Breast epithelium (tissue), 4 donors: ENCODE measurements at places on chromosomes 5 and 9. TPM values are rescaled to one million over a fixed set of nuclear protein-coding genes. Genes with fewer than 3 reads are reported as not detected.

DNA sequence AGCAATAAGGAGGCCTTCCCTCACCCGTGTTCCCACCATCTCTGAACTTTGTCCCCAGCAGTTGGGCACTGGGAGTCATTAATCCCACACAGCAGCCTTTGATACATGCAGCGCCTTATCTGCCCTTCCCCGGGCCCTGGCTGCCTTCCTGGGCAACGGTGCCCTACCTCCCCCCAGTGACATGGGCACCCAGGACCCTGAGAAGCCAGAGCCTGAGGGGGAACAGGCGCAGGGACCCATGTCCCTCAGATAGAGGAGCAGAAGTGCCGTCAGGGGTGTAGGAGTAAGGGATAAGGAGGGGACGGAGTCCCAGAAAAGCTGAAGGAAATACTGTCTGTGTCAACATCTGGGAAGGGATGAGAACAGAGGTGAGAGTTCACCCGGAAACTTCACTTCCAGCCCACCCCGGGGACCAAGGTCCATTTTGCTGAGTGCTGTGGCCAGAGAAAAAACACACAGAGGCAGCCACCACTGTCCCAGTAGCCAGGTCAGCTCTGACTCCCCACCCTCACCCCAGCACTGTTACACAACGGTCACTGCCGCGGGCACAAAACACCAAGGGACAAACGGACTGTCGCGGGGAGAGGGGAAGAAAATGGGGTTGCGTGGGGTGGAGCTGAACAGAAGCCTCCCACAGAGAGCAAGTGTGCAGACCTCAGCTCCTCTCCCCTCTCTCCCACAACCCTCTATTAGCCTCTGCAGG is 3.8 kb downstream of the PCDH1 start:
- DNase-seq = peak; percentile 85

- DNase-seq = no peak
Measured at GRCh38 chr9:85600675-85601263, 141.0 kb downstream of the AGTPBP1 start.

DNA sequence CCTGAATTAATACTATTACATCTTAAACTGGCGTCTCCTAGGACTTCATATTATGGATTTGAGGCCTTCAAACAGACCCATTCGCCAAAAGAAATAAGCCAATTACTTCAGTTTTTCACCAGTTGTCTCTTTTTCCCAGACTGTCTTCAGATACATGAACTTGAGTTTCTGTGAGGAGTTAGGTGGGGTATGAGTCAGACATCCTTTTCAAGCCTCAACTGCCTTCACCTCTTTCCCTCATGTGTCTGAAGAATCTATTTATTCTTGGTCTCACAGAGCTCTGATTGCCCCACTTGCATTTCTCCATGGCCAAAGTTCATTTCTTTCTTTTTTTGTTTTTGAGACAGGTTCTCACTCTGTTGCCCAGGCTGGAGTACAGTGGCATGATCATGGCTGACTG is 12.5 kb downstream of the WNT8A start:
- no peak for DNase-seq

DNA sequence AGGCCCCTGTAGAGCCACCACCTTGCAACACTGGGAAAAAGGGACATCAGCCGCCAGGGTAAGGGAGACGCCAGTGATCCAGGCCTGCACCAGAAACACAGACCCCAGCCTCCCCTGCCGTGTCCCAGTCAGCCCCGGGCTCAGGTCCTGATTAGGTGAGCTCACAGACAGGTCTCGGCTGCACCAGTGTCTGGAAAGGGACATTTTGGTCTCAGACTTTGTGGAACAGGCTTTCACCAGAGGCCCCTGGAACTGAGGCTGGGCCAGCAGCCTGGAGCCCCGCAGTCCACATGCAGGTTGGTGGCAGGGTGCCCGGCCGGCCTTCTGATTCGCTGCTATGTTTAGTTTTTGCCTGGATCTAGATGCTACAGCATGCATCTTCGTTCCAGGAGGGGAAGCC is 369.0 kb upstream of the IRX4 start:
- DNase-seq = no peak

GRCh38 chr5:126769703-126770102 is 7.2 kb upstream of the LMNB1 start:
- DNase-seq = no peak

GRCh38 chr5:73122875-73123810 is 2.8 kb downstream of the TMEM171 start:
- no peak for DNase-seq

DNA sequence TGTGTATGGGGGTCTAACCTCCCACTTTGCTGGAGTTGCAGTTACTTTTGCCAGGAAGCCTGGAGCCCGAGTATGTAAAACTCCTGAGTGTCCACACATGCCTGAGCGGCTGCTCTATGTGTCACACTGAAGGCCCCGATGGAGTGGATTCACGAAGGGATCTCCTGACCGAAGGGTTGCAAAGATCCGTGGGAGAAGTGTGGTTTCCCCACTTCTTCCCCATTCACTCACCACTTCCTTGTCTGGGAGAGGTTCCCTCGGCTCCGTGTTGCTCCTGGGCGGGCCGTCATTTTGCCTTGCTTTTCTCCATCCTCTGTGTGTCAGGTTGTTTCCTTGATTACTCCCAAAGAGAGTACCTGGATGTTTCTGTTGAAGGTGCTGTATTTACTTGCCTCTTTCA is 16.2 kb upstream of the IL3 start:
- no peak for DNase-seq

DNA sequence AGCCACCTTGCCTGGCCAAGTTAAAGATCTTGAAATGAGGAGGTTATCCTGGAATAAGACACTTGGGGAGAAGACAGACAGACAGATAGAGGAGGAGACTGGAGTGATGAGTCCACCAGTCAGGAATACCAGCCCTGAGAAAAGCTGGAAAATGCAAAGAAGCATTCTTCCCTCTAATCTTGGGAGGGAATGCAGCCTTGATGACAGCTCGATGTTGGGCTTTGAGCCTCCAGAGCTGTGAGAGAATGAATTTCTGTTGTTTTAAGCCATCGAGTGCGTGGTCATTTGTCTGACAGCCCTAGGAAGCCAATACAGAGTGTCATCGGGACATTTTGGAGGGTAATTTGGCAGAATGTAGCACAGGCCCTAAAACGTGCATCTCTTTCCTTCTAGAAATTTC is 199.1 kb upstream of the IER5L start:
- no peak for DNase-seq

DNA sequence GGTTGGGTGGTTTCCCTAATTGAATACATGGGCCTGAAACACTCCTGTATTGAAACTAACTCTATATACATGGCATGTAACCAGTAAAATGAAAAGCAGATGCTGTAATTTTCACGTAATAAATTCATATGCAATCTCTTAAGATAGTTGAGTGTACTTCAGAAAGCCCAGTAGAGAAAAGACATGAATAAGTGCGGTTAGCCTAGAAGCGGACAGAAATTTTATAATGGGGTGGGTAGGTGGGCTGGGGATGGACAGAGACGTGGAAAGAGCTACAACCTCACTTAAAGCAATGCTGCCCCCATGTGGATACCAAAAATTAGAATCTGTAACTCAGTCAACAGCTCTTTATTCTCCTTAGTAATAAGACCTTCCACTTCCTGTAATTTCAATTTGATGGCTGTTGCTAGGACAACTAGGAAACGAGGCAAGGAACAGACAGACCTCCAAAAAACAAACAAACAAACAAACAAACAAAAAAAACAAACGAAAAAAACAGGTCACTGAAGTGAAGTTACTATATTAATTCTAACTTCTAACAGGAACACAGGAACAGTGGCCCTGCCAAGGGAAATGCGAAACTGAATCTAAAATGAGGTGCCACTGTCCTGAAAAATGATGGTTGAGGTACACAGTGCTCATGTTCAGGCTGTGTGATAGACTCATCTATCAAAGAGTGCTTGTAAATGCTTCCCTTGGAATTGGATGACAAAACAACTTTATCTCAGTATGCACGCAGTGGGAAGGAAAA is 103.4 kb upstream of the GNA14 start:
- no peak for DNase-seq

DNA sequence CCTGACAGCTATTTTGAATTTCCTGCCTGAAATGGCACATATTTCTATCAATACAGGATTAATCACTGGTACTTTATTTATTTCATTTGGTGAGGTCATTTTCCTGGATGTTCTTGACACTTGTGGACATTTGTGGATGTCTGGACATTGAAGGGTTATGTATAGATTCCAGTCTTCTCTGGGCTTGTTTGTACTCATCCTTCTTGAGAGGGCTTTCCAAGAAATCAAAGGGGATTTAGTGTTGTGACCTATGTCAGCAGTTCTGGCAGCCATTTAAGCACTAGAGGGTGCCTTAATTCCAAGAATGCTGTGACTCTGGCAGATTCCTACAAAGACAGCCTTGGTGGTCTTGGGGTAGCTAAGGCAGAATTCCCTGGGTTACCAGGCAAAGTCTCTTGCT is 259.7 kb downstream of the CSNK1G3 start:
- no peak for DNase-seq

DNA sequence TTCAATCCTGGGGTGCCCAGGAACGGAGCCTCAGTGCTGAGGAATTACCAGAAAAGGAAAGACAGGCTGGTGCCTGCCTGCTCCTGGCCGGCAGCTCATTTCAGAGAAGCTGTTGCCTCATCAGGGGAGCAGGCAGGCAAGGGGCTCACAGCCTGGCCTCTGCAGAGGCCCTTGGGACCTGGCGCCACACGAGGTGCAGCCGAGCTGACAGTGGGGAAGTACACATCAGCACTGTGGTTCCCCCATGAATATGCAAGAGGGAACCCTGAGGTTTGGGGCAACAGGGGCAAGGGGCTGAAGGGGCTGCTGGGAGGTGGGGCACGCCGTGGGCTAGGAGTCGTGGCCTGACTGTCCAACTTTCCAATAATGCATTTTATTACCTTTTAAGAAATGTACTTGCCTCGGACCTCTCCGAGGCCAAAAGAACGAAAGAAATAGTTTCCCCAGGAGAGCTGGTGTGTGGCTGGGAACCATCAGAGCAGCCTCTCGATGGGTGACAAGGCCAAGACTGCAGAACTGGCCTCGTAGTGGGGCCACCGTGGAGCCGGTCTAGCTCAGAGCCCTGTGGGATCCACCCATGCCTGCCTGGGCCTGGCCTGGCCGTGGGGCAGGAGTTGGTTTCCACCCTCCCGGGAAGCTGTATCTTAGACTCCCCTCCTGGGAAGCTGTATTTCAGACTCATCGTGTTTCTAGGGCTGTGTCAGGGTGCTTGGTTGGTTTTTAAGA is 198.6 kb downstream of the PAX5 start:
- DNase-seq = no peak

- no peak for DNase-seq
Measured at GRCh38 chr9:130885484-130886375, 10.9 kb downstream of the QRFP start.

- DNase-seq = no peak
Measured at GRCh38 chr9:9214066-9214465, 1398.7 kb downstream of the PTPRD start.

- DNase-seq = no peak
Measured at GRCh38 chr9:76215066-76215465, 179.2 kb downstream of the RFK start.

DNA sequence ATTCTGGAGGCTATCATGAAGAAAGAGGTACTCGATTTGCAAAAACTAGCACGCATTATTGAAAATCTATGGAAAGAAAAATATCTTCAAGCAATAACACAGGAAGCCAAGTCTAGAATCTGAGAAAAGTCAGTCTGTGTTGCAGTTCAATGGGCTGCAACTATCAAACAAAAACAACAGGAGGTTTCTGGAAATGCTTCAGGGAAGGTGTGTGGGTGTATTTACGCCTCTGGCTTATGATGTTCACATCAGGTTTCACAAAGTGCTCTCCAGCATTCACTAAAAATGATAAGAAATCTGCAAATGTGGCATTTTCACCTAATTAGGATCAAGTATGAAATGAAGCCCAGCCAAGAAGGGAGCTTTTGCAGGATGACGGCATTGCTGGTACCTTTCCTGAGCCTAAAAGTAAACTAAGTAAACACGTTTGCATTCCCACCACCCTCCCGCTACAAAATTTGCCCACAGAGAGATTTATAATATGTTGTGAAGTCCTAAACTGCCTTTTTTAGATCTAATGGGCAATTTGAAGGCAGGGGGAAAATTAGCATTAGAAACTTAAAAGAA is 146.4 kb downstream of the GABRB2 start:
- no peak for DNase-seq

GRCh38 chr5:67102708-67103107 is 93.9 kb downstream of the CD180 start:
- DNase-seq = no peak

- no peak for DNase-seq
Measured at GRCh38 chr5:96896806-96897205, 20.5 kb downstream of the ERAP2 start.

DNA sequence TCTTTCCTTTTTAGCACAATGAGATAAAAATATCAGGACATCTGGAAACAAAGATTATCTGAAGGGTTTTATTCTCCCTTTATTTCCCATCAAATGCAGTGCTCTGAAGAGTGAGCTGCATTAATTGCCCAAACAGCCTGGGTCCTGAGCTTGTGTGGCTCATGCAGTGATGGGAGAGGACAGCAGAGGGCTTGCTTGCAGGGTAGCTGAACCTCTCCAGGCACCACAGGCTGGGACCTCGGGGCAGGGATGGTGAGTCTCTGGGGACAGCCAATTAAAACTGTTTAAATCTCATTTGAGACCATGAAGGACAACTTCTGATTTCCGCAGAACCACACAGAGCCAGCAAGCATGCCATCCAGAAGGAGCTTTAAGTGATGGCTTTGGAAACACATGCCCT is 71.2 kb downstream of the PLAC8L1 start:
- DNase-seq = no peak

DNA sequence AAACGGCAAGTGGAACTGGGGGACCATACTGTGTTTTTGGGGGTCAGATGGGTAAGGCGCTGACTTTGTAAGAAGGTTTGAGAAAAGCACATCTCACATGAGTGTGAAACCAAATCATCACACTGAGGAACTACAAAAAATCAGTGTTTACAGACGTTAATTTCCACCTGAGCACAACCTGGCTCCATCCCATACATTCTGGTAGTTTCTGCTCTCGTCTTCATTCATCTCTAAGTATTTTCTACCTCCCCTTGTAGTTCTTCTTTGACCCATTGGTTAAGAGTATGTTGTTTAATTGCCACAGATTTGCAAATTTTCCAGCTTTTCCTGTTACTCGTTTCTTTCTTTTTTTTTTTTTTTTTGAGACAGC is 8.9 kb upstream of the DPP7 start:
- DNase-seq = no peak

- no peak for DNase-seq
Measured at GRCh38 chr9:89305868-89306267, 5.1 kb upstream of the CKS2 start.

- no peak for DNase-seq
Measured at GRCh38 chr9:35495984-35496383, 6.1 kb downstream of the RUSC2 start.

GRCh38 chr9:6715755-6716643 is 41.8 kb upstream of the KDM4C start:
- peak; percentile 54 for DNase-seq

- no peak for DNase-seq
Measured at GRCh38 chr9:27181381-27181780, 72.4 kb downstream of the TEK start.

NPR3 gene
- total RNA-seq = 1.9 TPM

ANKRD34B gene
- total RNA-seq = not detected

SPAAR gene
- 4.8 TPM for total RNA-seq

EIF4EBP3 gene
- 38.1 TPM for total RNA-seq

RANBP3L gene
- total RNA-seq = 11.0 TPM

GNA14 gene
- total RNA-seq = 2.9 TPM

CNTLN gene
- 19.7 TPM for total RNA-seq

FRMPD1 gene
- total RNA-seq = 0.59 TPM

SYK gene
- total RNA-seq = 11.8 TPM

ANKRD18B gene
- total RNA-seq = not detected

SPTAN1 gene
- total RNA-seq = 264 TPM

SPIN1 gene
- total RNA-seq = 125 TPM

PLAC8L1 gene
- not detected for total RNA-seq

CDHR2 gene
- total RNA-seq = not detected
